ENCODE measurements at places on chromosomes 12 and 14.

- no peak for DNase-seq
Observed at GRCh38 chr14:52602131-52602530, 49.5 kb downstream of the GPR137C start.

DNA sequence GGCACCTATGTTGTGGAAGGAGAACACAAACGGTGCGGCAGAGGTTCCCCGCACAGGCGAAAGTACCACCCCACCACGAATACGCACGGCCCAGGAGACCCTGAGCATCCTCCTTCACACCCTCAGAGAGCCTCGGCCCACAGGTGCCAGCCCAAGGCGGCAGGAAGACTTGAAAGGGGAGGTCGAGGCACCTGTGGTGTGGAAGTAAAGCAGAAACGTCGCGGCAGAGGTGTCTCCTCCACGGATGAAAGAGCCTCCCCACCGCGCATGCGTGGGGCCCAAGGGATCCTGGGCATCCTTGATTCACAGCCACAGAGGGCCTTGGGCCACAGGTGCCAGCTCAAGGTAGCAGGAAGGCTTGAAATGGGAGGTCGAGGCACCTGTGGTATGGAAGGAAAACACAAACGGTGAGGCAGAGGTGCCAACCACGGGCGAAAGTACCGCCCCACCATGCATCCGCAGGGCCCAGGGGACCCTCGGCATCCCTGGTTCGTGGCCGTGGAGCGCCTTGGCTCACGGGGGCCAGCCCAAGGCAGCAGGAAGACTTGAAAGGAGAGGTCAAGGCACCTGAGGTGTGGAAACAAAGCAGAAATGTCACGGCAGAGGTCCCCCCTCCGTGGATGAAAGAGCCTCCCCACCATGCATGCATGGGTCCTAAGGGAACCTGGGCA lies 380.1 kb downstream of the ALG10 start:
- DNase-seq = no peak

- DNase-seq = no peak
Observed at GRCh38 chr14:73457924-73458182, 493 bp downstream of the NUMB start.

- DNase-seq = no peak
Observed at GRCh38 chr12:125201090-125201489, 135.9 kb downstream of the AACS start.

DNA sequence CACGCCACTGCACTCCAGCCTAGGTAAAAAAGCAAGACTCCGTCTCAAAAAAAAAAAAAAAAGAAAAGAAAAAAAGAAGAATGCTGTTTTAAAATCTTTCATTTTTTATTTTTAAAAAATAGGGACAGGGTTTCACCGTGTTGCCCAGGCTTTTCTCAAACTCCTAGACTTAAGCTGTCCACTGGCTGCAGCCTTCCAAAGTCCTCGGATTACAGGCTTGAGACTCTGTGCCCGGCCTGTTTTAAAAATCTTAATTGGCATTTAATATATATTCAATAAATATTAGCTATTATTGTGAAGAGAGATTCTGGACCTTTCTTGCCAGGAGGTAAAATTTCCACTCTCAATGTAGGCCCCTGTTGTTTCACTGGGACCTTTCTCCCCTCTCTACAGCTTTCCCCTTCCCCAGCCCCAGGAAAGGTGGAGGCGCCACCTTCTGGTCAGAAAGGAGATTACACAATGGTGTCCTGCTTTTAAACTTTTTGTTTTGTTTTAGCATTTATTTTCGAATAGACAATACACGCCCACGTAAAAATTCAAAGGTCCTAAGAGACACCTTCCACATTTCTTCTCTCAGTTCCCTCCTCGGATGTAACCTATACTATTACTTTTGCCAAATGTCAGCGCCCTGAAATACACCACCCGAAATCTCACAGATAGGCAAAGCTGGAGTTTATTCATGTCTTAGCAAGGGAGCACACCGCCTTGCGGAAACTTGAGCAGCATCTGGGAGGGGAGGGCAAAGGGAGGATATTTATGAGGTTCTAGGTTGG lies 23.8 kb upstream of the PHC1 start:
- no peak for DNase-seq

- DNase-seq = no peak
Observed at GRCh38 chr14:64026600-64026999, 173.8 kb downstream of the SYNE2 start.

DNA sequence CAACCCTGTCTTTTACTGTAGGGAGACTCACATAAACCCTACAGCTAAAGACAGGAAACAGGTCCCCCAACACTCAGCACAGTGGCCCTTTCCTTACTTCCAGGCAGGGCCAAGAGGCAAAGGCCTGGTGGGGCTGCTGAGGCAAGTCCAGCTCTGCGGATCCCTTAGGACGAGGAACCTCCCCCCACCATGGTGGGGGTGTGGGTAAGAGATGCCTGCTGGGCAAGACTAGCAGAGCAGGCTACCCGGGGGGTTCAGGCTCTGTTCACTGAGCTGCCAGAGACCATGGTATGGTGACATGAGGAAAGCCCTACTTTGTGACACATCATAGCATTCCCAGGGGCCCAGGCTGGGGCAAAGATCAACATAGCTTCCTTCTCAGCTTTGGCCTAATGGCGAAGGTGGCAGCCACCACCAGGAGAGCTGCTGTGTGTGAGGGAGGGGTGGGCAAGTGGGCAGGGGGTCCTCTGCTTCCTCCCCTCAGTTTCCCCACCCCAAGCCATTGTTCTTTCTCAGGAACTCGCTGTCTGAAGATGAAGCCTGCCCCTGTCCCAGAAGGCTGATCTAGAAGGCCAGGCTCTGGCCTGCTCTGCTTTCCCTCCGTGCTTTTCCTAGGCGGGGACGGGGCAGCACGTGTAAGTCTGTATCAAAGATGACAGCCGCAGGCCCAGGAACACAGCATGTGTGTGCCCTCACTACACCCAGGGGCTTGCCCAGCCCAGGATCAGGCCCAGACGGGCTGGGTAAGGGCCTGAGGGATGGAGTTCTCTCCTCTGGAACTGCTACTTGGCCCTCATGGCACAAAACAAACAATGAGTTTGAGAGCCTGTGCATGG lies 10.1 kb upstream of the TINF2 start:
- no peak for DNase-seq

- DNase-seq = peak; percentile 79
Observed at GRCh38 chr12:47068539-47068938, 10.9 kb upstream of the PCED1B start.

GRCh38 chr12:63093711-63094110 lies 57.3 kb downstream of the AVPR1A start:
- no peak for DNase-seq

DNA sequence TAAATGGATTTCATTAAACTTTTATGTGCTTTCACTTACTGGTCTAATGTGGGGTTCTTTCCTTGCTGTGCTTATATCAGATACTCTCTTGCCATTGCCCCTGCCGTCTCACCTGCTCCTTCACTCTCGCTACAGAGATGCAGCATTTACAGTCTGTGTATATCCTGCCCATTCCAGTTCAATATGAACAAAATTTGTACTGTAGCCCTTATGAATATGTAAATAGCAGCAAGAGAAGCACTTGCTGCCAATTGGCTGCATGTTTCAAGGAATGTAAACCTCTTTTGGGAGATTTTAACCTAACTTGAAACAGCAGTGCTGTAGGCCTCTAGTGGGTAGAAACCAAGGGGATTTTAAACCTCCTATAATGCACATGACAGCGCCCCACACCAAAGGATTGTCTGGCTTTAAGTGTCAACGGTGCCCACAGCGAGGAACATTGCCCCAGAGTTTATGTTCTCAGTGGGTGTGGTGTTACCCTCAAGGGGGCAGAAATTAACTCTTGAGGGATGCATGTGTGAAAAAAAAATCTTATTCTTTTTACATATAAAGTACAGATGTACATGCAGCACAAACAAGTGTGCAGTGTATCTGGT lies 19.1 kb downstream of the PCNX1 start:
- no peak for DNase-seq

DNA sequence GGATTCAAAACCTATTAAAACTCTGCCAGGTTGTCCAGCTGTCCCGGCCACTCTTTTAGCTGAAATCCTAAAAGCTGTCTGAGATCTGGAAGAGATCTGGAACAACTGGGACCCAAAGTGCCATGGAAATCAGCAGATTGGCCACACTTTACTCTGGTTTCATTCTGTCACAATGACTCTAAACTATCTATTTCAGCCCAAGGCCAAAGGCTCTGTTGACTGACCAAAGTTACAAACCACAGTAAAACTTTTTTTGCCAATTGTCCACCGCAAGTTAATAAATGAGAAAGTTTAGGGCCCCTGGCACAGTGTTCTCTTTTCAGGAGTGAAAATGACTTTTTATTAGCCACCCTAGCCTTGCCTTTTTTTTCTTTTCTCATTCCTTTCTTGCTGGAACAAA lies 113.4 kb upstream of the CPM start:
- no peak for DNase-seq

Data from AG09309 (cell line).